ENCODE measurements at places on chromosomes 12 and 14.

DNA sequence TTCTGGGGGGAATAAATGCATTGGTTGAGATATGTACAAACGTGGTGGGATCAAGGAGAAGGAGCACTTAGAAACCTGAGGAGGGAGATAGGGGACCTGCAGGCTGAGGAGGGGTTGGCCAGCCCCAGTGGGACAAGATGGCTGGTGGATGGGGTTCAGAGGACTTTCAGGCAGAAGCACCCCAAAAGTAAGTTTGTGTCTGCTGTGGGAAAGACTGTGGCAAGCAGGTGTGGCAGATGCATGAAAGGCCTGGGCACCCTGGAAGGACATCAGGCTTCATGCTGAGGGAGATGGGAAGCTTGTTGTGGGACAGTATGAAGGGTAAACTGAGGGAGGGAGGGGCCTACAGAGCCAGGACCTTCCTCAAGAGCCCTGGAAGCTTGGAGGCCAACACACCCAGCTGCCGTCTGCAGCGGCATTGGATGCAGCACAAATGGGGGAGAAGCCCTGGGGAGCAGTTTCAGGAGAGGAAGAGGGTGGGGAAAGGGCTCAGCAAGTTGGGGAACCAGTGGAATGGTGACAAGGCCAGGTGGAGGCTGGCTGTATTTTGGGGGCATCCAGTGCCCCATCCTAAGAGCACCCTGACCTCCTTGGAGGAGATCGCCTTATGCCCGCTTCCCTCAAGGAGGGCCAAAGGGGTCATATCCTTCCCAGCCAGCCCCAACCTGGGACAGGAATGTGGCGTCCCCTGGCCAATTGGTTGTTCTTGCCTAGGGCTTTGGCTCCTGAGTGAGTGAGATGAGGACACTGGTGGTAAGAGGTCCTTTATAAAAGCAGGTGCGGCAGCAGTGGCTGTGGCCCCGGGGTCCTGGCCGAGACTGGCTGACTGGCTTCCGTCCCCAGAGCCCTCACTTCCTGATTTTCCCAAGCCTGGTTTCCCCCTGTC, 20.7 kb downstream of the NFKBIA start:
- DNase-seq: no peak

DNA sequence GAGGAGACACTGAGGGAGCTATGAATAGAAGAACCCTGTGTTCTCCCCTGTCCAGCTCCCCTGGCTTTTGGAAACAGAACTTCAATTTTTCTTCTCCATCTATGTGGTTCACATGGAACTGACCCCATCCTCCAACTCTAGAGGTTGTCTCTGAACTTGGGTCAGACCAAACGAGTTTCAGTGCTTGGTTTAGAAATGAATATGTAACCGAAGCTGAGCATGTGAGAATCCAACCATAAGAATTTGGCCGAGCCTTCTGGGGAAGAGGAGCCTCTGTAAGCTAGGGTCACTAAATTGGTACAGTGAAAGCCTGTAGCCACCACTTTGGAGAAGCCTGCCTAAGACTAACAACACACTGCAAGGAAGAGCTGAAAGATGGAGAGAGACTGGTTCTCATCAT, 464.4 kb downstream of the ZFP36L1 start:
- DNase-seq: no peak

DNA sequence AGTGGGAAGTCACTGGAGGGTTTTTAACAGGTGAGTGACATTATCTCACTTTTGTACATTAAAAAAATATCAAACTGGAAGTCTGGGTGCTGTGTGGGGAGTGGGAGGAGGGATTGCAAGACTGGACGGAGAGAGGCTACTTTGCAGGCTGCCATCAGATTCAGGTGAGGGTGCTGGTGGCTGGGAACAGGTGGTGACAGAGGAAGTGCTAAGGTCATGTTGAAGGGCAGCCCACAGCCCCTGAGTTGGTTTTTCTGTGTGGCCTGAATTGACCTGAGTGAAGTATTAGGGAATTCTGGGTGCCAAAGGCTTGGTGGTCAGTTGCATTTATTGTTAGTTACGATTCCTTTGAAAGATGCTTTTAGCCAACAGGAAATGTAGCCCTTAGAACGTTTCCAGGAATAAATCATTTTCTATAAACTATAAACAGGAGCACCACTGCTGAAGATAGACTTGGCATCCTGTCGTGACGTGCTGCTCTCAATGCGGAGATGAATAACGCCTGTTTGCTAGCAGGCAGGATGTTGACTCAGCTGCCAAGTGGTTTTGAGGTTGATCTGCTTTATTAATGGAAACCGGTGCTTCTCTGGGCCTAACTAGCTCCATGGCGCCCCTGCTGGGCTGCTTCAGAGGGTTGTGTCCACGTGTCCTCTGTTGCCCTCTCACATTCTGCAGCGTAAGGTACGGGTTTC, 707.5 kb upstream of the TMEM132C start:
- peak; percentile 21 for DNase-seq

GRCh38 chr12:108587826-108588225, 10.1 kb downstream of the TMEM119 start:
- no peak for DNase-seq

DNA sequence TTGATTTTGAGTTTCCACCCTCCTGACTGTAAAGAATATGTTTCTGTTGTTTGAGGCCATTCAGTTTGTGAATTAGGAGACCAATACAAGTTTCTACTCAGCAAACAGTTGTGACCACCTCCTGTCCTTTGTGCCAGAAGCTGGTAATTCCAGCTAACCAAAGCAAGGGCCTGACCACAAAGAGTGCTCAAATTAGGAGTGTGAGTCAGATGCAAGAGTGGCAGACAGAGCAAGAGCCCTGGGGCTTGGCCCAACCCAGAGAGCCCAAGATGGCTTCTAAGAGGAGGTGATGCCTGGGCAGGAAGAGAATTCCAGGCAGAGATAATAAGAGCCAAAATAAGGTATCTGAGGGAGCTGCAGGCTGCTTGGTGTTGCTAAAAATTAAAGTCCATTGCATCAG, 77.7 kb upstream of the C14orf132 start:
- no peak for DNase-seq

- no peak for DNase-seq
These were observed 72.9 kb downstream of the LMNTD1 start for GRCh38 chr12:25480145-25480544.

GRCh38 chr12:5171701-5172100, 128.0 kb downstream of the KCNA5 start:
- DNase-seq: no peak

DNA sequence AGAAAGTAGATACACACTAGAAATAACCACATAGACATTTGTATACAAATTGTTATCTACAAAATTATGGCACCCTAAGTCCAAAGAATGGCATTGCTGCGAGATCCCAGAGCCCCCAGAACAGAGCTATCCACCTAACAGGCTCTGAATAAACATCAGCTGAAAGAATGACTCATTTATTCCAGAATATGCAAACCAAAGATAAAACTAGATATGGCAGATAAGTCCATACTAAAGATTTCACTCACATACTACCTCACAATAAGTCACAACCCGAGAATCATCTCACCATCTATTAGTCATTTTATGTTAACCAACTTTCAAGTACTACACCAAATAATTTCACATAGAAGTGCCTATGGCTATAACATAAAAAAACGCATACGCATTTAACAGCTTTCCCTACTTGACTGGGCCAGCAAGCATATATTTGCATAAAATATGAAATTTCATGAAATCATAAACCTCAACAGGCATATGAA, 5.6 kb downstream of the CNIH1 start:
- DNase-seq: no peak

DNA sequence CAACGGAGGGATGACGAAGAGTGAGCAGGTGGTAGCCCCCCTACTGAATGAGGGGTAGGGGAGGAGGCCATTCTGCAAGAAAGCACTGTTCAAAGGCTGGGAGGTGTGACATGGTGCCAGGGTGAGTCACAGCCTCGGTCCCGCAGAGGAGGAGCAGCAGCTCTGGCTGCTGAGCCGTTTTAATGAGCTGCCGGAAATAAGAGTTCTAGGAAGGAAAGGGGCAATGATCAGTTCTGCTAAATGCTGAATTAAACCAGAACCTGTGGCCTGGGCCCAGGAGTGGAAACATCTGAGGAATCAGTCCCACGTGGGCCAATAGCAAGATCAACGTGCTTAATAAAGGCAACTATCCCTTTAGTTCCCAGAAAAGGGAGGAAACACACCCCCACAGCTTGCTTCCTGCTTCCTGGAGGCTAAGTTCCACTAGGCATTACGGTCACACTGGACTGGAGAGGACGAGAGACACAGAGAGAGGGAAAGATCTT, 3.6 kb downstream of the ABCD4 start:
- DNase-seq: no peak

DNA sequence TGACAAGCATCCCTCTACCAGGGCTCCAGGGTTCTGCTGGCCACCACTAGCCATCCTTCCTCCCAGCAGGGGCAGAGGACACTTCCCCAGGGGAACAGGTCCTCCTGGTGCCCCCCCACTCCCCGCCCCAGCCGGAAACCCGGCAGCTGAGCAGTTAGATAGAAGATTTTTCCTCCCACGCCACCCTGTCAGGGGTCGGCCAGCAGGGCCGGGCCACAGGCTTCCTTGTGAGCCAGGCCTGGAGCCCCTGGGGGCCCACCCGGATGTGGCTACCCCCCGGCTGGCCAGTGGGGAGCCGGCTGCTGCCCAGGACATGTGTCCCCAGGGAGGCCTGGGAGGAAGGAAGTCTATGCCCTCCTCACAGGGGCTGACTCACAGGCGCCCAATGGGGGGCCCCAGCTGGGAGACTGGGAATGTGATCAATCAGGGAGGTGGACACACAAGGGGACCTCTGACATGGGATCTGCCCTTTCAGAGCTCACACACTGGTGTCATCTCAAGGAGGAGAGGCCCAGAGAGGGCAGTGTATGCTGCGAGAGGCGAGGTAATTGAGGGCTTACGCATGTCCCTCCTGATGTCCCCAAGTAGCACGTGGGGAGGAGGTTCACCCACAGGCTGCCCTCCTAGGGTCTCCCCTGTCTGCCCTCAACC, 4.2 kb downstream of the SH2B3 start:
- no peak for DNase-seq

- no peak for DNase-seq
These were observed 5.7 kb upstream of the SUSD6 start for GRCh38 chr14:69605738-69606137.

- DNase-seq: no peak
These were observed 252.7 kb downstream of the KCNH5 start for GRCh38 chr14:62792578-62792977.

DNA sequence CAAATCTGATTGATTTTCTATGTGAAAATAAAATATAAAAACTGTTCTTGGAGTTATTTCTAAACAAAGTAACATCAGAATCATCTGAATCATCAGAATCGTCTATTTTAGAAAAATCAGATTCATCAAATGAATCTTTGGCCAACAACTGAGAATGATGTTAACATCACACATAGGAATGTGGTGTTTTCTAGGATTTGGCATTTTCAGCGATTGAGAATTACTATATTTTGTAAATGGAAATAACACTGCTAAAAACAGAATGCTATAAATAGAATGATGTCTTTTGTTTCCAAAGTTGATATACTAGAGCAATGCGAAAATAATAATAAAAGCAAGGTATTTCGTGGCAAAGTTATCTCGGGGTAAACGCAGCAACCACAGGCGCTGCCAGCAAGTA, 73.9 kb upstream of the EVL start:
- no peak for DNase-seq

GRCh38 chr14:84937016-84937415, 592.9 kb upstream of the FLRT2 start:
- DNase-seq: no peak

DNA sequence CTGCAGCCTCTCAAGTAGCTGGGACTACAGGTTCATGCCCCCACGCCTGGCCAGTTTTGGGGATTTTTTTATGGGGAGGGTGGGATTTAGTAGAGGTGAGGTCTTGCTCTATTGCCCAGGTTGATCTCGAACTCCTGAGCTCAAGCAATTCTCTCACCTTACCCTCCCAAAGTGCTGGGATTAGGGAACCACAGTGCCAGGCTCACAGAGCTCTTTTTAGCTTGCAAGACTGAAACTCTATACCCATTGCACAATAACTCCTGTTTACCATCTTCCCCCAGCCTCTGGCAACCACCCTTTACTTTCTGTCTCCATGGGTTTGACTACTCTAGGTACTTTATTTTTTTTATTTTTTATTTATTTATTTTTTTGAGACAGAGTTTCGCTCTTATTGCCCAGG, 25.7 kb upstream of the CDK17 start:
- DNase-seq: no peak

- DNase-seq: no peak
These were observed 348.5 kb downstream of the EGLN3 start for GRCh38 chr14:33602396-33602795.

- no peak for DNase-seq
These were observed 16.4 kb downstream of the KRT18 start for GRCh38 chr12:52965337-52965731.

DNA sequence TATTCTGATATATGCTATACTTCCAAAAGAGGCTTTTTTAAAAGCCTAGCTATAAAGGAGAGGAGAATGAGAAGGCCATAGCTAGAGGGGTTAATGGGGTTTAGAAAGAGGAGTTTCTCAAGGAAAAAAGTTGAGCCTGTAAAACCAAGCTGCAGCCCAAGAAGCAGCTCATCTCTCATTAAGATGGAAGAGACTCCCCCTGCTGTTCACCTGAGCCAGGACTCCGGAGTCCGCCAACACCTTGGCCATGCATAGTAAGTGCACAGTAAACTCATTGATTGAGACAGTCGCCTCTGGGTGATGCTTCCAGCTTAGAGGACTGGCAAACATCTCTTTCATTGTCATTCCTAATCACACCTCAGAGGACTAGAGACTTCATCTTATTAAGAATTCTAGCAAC, 46.2 kb downstream of the ANO2 start:
- no peak for DNase-seq

DNA sequence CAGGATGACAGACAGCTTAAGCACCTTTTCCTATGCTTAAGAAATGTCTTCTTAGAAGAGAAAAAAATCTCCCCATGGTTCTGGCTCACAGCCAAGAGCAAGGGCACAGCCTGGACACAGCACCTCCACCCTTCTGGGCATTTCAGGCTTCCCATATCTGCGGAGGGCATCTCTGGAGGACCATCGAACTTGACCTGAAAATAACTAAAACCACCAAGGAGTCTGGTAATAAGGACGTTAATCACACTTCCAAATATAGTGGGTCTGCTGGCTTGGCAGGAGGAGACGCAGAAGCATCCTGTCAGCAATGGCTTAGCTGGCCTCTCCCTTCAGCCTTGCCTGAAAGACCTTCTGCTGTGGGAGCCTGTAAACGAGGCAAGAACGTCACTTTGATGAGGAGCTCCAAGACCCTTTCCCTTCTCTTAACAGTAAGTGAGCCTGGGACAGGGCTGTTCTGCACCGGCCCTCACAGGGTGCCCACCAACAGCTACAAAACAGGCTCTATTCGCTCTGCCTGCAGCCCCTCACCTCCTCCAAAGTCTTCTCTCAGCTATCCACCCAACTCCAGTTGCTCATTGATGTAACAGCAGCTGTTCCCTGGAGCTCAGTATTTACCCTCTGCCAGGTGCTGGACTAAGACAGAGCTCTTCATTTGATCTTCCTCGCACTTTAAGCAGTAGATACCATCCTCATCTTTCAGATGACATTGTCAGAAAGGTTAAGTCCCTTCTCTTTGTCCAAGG, 13.2 kb downstream of the SETD3 start:
- DNase-seq: no peak

DNA sequence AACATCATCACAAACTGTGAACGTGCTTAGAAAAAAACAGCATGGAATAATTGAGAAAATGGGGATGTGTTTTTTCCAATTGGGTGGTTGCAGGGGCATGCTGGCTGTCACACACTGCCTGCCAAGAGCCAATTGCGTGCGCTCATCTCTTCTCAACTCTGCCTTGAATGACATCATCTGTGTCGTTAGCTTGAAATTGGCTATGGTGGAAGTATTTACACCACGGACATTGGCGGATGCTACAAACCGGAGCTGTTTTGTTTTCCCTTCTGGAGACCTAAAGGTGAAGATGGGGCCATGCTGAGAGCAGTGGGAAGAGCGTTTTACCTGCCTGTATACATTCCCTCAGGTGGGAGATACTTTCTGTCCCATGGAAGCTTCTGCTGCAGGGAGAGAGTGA, 71.5 kb downstream of the PRMT8 start:
- DNase-seq: no peak

Measured in stimulated activated CD4-positive, alpha-beta T cell treated with anti-CD3 and anti-CD28 coated beads, Interleukin-4, amount 100 ng/mL, for 4 hours (primary cell).